ENCODE measurements at places on chromosomes 12 and 14. TPM values are rescaled to one million over a fixed set of nuclear protein-coding genes. Genes with fewer than 3 reads are reported as not detected.

The SLC7A7 gene
- 12.6 TPM for total RNA-seq

The CLEC6A gene
- not detected for total RNA-seq

The PLEK2 gene
- 28.0 TPM for total RNA-seq

The NOS1 gene
- not detected for total RNA-seq

The LIMA1 gene
- total RNA-seq = 98.0 TPM

The KRT75 gene
- not detected for total RNA-seq

The PPFIA2 gene
- total RNA-seq = not detected

The AJUBA gene
- total RNA-seq = 44.1 TPM

The SSTR1 gene
- total RNA-seq = 0.05 TPM

The SLC7A8 gene
- total RNA-seq = not detected
